LNCaP clone FGC (cell line): ENCODE measurements at places on chromosomes 3 and 15.

- no peak for DNase-seq
Observed at GRCh38 chr3:16885593-16886302, 993 bp downstream of the PLCL2 start.

GRCh38 chr3:119177321-119177720 is 3.9 kb downstream of the UPK1B start:
- no peak for DNase-seq

DNA sequence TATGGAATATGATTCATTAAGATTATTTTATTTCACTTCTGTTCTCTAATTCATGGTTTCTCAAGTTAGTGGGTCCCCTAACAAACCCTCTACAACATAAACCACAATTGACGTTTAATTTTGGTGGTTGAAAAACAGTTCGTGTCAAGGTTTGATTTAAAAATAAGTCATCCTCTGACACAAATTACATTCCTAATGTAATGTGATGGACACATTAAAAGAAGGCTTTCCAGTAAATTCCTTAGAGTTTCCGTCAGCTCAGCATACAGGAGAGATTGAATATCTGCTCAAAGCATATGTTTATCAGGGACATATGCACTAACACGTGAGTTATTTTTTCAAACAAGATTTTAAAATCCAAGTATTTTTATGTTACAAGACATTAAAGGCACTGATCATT is 626.5 kb upstream of the ADAMTS9 start:
- no peak for DNase-seq

DNA sequence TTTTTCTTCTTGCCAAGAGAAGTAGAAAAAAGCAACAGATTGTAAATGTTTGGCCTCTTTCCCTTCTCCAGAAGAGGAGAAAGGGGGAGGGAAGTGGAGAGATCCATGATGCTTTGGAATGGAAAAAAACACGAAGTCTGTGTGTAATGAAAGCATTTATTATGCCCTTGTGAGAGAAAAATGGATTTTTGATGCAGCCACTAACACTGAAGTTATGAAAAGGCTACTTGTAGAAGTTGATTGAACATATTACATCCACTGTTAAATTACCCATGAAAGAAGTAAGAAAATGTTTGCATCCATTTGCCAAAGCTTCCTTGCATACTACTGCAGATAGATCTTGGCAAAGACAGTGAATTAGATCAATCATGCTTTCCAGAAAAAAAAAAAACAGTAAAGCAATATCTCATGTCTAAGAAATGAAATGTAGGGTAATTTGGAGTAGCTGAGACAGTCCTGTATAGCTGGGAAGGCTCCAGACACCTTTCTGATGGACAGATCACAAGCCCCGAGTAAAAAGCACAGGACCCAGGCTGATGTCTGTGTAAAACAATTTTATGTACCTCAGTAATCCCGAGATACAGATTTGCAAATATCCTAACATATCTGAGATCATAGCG is 295.5 kb downstream of the PLOD2 start:
- DNase-seq: no peak

GRCh38 chr3:117463276-117464115 is 753.9 kb downstream of the TUSC7 start:
- DNase-seq: peak; percentile 92

GRCh38 chr3:18649666-18650363 is 224.7 kb upstream of the SATB1 start:
- no peak for DNase-seq

- DNase-seq: no peak
Observed at GRCh38 chr3:140166861-140167599, 232.0 kb downstream of the CLSTN2 start.

GRCh38 chr15:64806509-64806908 is 18.9 kb downstream of the PIF1 start:
- DNase-seq: no peak

DNA sequence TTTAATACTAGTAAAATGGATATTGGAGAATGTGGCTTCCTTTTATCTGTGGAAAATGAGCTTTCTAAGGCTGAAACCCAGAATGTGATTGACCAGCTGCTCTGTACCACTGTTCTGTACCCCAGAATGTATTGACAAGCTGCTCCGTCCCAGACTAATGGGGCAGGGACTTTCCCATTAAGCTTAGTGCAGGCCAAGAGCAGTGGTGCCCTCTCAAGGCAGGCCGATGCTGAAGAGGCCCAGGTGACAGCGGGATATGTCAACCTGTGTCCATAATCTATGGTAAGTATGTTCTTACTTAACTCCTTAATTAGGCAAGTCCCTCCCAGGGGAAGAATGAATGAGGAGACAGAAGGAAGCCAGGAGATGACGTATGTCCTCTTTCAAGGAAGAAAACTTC is 31.1 kb downstream of the SGO1 start:
- no peak for DNase-seq

DNA sequence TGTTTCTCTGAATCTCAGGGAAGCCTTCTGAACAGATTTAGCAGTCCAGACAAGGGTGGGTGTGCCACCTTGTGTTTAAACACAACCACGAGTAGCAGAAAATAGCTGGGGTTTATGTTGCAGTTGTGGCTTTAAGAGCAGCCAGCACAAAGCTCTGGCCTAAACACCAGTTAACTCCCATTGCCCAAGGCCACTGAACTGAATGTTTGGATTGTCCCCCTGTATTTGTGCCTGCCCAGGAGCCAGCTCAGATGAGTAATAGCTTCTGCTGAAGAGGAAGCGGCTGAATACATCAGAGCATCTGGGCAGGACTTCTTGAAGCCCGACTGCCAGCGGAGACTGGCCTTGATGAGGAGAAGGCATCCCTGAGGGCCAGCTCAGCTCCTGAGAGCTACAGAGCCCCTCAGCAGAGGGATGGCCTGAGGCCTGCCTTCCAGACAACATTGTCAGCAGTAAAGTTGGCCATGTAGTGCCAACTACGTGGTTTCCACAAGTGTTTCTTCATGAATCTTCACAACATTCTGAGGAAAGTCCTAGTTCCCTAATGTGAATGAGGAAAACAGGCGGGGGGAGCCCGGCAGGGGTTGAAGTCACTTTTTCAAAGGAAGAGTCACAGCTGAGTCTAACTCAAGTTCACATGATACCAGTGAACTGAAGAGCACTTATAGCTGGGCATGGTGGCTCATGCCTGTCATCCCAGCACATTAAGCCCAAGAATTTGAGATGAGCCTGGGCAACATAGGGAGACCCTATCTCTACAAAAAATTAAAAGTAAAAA is 65.8 kb upstream of the ZBTB38 start:
- DNase-seq: no peak

DNA sequence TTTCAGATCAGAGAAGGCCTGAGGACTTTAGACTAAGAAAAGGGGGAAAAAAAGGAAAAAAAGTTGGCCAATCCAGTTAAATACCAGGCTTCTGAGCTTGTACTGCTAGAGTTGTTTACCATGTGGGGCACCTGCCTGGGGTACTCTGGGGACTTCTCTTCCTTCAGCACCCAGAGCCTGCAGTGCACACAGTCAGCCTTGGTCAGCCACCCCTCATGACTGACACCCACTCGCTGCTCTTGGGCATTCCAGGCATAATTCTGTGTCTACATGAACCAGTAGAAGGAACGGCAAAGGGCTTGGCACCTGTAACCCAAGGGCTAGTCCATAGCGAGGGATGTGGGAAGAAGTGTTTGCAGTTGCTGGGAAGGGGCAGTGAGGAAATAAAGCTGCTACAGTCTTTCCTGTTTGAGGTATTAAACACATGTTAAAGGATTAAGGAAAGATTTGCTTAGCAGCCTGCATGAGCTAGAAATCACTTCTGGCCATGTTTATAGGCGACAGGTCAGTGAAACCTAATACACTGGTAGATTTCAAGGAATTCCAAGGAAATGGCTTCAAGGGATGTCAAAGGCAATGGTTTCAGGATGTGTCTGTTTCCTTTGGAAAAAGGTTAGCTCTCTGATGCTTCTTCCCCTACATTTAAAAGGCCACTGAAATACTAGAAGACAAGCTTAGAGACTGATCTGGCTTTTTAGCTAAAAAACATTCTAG is 232.5 kb downstream of the CHST2 start:
- no peak for DNase-seq

GRCh38 chr3:158671821-158672214 is 630 bp downstream of the LXN start:
- DNase-seq: no peak

- no peak for DNase-seq
Observed at GRCh38 chr3:25056-25455, 171.5 kb upstream of the CHL1 start.

DNA sequence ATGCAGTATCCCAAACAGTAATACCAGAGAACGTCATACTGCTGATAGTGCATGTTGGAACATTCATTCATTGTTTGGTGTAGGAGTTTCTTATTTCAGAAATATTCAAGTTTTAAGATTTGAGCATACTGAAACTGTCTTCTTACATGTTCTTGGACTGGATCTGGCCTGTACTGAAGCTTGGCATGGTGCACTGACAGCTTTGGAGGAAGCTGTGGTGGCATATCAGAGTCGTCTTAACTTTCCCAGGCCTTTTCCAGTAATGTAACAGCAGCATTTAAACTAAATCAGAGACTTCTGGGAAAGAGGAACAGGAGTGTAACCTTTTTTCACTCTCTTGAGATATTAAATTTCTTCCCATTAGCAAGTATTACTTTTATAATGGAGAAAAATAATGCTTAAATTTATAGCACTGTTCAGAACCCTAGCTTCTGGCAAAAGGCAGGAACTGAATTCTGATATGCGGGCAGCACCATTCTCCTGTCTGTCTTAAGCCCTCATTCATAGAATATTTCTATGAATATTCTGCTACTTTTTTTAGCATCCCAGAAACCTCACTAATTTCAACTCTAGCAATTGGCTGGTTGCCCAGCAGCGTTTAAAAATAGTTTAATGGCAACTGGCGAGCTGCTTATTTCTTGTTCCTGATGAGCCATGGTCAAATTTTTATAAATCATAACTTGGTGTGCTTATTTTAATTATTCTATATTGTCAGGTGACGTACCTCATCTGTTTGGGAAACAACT is 31.1 kb downstream of the DNAJC13 start:
- DNase-seq: no peak

- no peak for DNase-seq
Observed at GRCh38 chr3:414063-414462, 217.5 kb downstream of the CHL1 start.

DNA sequence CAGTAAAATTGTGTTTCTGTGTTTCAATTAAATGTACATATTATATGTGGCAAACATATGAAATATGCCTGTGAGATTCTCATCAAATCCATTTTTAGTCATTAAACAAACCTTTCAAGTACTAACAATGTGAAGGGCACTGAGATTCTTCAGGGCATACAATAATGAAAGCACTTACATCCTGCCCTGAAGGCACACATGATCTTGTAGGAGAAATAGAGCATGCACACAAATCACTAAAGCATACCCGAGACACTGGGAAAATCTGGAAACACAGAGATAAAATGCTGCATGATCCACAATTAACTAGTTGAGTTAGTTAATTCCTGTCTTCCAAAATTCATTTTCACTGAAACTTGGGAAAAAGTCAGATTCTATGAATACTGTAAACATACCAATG is 810.5 kb upstream of the NECTIN3 start:
- no peak for DNase-seq

DNA sequence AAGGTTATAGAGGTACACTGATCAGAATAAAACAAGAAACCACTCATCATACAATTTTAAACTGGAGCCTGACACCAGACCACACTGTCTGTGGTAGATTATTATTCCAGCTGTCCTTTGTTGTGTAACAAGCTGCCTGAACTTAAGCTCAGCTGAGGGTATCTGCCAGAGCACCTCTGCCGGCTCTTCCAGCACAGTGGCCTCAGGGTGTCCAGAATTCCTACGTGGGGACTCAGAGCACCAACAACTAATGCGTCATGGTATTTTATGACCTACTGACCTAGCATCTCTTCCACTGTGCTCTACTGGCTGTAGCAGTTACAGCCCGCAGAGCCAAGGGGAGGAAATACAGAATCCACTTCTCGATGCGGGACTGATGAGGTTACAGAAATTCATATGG is 15.6 kb upstream of the RAF1 start:
- no peak for DNase-seq

- no peak for DNase-seq
Observed at GRCh38 chr3:7397097-7397496, 536.2 kb downstream of the GRM7 start.

GRCh38 chr15:41692049-41692448 is 31.8 kb downstream of the MGA start:
- DNase-seq: no peak

DNA sequence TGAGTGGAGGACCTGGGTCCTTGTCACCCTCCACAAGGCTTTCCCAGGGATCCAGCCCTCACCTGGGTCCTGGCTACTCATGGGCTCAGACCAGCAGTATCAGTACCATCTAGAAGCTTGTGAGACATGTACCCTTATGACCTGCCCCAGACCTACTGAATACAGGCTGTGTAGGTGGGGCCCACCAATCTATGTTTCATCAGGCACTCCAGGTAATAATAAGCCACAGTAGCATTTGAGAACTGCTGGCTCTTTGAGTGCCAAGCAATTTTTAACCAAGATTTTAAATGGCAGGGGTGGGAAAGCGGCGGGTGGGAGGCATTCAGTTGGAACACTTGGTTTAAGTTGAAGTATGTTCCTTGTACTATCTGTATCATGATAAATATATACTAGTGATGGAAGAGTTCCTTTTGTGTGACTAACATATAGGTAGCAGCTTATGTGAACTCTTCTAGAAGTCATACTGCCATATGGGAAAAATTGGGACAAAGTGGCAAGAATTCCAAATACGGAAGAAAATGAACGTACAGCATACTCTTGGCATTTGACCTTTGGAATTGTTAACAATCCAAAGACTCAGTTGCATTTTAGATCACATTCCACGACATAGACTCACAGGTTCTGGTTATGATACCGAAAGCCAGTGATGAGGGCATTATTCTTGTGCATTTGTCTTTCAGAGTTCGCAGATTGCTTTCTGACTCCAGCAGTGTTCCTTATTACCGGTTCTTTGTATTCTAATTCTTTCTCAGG is 190.4 kb downstream of the GHSR start:
- no peak for DNase-seq

- no peak for DNase-seq
Observed at GRCh38 chr3:39433642-39434041, 27.1 kb downstream of the RPSA start.

DNA sequence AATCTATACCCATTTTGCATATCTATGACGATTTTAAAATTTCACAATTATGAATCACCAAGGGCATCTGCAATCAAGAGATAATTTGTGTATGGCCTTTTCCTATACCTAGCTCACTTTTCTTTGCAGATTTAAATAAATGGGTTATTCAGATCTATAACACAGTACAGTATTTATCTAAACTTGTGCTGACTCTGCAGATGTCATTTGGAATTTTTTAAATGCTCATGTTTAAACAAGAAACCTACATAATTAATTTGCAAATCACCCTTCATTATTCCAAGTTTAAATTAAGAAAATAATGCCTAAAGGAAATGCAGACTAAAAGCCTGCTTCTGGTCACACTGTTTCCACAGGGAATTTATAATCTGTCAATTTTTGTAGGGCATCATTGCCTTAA is 284.2 kb downstream of the SI start:
- no peak for DNase-seq

DNA sequence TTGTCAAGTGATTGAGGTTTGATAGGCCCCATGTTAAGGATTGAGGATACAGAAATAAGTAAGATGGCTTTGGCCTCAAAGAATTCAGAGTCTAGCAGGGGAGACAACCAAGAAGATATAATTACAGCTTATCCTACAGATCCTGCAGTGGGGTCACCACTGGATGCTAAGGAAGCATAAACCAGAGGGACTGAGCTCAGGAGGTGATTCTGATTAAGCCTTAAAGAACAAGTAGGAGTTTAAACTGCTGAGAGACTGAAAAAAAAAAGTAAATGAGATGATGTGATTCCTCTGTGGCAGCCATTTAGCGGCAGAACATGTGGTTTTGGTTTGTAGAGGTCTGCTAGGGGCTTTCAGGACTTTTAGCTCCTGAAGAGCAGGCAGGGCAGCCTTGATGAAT is 72.1 kb upstream of the ROPN1 start:
- DNase-seq: no peak
